ENCODE measurements at places on chromosomes 13 and 19.
A peak's percentile ranks its signal among the peaks of the same experiment; 100 is the strongest.

DNA sequence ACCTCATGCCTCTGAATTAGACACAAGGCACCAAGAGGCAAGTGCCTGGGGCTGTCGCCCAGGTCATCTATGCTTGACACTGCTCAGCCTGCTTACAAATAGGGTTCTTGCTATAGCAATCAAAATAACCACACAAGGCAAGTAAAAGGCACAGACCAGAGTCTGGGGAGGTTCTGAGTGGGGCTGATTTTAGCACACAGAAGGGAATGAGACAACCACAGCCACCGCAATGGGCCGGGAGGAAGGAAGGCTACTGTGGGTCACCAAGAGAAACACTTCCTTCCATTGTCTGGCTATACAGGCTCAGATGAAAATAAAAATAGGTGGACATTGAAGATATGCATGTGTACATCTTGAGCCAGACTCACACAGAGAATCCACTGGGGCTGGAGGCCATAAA, 159.1 kb downstream of the DLEU7 start:
- no peak for DNase-seq

- DNase-seq: peak; percentile 4
Measured at GRCh38 chr19:56637976-56638555, 4.9 kb upstream of the SMIM17 start.

- no peak for DNase-seq
Measured at GRCh38 chr19:57047743-57048142, 72.0 kb upstream of the USP29 start.

- DNase-seq: no peak
Measured at GRCh38 chr13:92538164-92538563, 688.4 kb upstream of the GPC6 start.

DNA sequence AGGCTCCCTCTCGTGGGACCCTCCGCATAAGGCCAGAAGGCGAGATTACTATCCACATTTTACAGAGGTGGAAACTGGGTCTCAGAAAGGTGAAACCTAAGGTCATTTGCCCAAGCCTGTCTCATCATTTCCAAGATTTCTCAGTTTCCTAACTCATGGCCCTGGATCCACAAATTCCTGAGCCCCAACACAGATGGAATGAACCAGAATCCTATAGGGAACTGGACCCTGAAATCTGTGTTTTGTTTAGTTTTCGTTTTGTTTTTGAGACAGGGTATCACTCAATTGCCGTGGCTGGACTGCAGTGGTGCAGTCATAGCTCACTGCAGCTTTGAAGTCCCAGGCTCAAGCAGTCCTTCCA, 563 bp upstream of the GNG7 start:
- DNase-seq: no peak

DNA sequence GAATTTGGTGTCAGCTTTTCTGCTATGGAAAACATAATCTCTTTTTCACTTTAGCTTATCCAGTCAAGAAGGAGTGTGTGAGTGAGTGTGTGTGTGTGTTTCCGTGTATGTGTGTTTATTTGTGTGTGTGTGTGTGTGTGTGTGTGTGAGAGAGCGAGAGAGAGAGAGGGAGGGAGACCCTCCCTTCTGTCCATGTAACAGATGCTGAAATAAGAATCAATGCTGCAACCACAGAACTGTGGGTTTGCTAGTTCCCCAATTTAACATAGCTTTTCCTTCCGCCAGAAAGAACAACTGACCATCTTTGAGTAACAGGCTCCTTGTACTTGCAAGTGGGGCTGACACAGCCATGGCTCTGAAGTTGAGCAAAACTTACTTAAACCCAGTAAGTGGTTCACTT, 5.2 kb downstream of the LCP1 start:
- no peak for DNase-seq

DNA sequence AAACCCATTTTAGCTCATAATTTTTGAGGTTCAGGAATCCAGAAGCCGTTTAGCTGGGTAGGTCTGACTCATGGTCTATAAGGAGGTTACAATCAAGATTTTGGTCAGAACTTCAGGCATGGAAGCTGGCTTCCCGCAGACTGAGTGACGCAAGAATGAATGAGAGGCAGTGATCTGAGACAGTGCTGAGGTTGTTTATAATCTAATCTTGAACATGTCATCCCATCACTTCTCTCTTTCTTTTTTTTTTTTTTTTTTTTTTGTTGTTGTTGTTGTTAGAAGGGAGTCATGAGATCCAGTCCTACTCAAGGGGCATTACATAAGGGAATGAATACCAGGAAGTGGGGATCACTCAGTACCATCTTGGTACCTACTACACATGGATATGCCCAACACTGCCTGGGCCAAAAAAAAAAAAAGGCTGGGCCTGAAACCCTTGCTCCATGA, 217.4 kb downstream of the DLEU7 start:
- no peak for DNase-seq

GRCh38 chr19:57802269-57802668, 12.4 kb downstream of the ZNF552 start:
- DNase-seq: no peak

GRCh38 chr19:43711751-43712355, 4.0 kb upstream of the IRGC start:
- DNase-seq: no peak

DNA sequence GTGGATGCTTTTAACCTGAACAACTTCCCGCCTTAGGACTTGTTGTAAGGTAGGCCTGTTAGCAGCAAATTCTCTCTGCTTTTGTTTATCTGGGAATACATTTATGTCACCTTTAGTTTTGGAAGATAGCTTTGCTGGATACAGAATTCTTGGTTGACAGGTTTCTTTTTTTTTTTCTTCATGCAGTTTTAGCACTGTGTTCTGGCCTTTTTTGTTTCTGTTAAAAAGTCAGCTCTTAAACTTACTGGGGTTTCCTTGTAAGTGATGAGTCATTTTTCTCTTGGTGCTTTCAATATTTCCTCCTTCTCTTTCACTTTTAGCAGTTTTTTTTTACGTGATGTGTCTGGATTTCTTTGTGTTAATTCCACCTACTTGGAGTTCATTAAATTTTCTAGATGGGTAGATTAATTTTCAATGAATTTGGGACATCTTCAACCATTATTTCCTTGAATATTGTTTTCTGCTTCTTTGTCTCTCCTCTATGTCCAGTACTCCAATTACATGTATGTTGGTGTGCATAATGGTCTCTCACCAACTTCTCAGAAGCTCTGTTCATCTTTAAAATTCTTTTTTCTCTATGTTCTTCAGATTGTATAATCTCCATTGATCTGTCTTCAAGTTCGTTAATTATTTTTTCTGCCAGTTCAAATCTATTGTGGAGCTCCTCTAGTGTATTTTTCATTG, 188.2 kb upstream of the ZNF536 start:
- no peak for DNase-seq

- no peak for DNase-seq
Measured at GRCh38 chr19:49542446-49542845, 14.6 kb downstream of the RCN3 start.

- no peak for DNase-seq
Measured at GRCh38 chr19:33427801-33428626, 54.5 kb downstream of the CEBPG start.

- DNase-seq: no peak
Measured at GRCh38 chr13:74444161-74444571, 310.0 kb upstream of the KLF12 start.

- no peak for DNase-seq
Measured at GRCh38 chr13:31909864-31910551, 121.6 kb upstream of the FRY start.

DNA sequence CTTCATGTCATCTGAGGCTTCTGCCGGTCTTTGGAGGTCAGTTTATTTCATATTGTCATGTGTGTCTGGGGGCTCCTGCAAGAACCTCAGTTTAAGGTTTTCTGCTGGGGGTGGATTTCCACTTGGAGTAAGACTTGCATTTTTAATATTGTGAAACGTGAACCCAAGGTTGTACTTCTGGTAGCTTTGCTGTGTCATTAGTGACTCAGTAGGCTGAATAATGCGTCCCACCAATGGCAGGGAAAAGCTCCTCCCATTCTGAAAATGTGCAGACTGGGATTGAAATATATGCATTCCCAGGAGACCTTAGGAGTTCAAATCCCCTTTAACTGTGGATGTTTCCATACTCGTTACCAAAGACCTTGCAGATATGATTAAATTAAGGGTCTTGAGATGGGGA, 46.2 kb downstream of the ING1 start:
- DNase-seq: no peak

- DNase-seq: no peak
Measured at GRCh38 chr13:110477706-110478245, 83.7 kb downstream of the RAB20 start.

DNA sequence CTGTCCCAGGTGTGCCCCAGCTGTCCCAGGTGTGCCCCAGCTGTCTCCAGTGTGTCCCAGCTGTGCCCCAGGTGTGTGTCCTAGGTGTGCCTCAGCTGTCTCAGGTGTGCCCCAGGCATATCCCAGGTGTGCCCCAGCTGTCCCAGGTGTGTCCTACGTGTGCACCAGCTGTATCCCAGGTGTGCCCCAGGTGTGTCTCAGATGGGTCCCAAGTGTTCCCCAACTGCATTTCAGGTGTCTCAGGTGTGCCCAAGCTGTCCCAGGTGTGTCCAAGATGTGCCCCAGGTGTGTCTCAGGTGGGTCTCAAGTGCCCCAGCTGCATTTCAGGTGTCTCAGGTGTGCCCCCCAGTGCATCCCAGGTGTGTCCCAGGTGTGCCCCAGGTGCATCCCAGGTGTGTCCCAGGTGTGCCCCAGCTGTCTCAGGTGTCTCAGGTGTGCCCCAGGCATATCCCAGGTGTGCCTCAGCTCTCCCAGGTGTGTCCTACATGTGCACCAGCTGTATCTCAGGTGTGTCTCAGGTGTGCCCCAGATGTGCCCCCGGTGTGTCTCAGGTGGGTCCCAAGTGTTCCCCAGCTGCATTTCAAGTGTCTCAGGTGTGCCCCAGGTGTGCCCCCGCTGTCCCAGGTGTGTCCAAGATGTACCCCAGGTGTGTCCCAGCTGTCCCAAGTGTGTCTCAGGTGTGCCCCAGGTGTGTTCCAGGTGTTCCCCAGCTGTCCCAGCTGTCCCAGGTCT, 1.3 kb upstream of the GRK1 start:
- DNase-seq: no peak

- DNase-seq: no peak
Measured at GRCh38 chr13:27770809-27771208, 21.5 kb upstream of the GSX1 start.

DNA sequence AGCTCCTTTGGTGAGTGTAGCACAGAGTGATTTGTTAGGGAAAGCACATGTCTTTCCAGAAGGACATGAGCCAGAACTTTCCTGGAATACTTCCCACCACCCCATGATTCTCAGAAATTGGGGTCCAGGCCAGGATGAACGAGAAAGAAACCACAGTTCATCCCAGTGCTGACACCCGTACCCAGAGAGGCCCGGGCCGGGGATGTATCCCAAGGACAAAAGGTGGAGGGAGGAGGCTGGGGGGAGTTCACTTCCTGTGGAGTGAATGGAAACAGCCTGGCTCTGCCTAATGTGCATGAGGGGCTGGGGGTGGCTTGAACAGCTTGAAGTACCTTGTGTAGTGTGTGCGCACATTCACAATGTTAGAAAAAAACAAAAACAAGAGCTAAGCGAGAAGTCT, 47.5 kb downstream of the CDADC1 start:
- DNase-seq: no peak

DNA sequence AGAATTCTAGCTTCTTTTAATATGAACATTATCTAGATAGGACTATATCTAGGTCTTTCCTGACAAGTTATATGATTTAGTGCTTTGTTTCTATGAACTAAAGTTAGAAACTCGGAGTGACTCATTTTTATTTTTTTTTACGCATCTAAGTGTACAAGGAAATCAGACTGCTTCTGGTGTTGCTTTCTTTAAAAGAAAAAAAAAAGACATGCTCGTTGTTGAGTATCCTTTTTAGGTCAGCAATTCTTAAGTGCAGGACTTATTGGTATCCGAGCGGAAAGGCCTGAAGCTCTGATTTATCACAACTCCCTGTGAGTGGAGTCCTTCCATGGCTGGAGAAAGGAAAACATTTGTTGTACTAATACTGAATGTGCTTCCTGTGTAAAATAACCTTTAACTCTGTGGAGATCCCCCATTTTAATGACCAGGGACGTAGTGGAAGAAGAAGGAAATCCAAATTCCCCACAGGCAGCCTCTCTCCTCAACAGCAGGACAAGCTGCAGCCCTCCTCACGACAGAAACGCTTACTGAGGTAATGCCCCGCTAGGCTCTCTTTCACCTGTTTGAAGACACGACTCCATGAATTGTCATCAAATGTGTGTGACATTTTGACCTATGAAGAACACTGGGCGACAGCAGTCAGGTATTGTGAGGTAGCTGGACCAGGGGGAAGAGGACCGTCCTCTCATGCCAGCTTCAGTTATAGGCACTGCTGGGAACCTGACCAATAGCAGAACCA, 17.9 kb upstream of the POMP start:
- DNase-seq: no peak

DNA sequence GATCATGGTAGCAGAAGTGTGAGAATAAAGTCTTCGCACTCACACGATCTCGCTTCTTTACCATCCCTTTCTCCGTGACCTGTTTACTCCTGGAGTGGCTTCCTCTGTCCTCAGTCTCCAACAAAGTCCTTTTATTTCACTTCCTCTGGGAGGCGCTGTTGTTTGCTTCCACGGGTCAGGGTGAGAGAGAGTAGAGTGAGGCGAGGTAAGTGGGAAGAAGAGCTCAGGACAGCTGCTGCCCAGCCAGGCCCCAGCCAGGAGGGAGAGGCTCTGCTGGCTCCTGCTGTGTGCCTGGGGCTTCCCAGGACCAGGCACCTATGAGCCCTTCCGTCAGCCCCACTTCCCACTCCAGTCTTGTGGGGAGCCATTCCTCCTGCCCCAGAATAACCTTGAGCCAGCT, 242.1 kb downstream of the FGF9 start:
- DNase-seq: no peak

- DNase-seq: no peak
Measured at GRCh38 chr13:42164557-42165125, 107.3 kb upstream of the AKAP11 start.

- no peak for DNase-seq
Measured at GRCh38 chr13:95858286-95859075, 181.5 kb downstream of the DNAJC3 start.

GRCh38 chr19:6730153-6730804, 7.1 kb downstream of the GPR108 start:
- DNase-seq: peak; percentile 48

DNA sequence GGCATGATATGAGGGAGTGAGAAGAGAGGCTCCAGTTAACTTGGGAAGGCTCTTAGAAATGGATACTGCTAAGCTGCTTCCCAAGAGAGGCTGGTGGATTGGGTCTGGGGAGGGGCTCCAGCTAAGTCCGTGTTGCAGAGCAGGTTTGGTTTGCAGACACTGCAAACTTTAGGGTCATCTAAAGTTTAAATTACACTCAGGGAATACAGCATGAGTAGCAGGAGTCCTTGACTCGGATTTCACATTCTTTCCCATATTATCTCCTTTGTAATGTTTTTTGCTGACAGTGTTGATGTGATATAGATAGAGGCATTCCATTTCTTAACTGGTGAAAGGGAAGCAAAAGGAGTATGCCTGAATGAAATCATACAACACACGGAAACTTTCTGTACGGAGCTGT, 31.9 kb downstream of the SGCG start:
- no peak for DNase-seq
